ENCODE measurements at places on chromosomes 1 and 21.

DNA sequence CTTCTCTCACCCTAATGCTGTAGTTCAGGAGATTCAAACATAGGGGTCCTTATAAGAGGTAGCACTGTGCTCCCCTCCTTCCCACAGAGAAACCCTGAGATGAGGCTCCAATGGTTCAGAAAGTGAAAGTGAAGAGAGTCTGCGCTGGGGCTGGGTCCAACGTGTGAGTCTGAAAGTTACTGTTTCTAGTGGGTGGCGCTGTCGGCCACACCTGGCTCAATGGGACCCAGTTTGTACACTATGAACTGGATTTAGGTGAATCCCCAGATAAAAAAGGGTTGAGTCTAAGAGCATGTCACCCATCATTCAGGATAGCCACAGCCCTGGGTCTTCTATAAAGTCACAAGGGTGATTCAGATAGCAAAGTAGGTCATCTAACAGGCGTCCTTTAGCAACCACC lies 2.8 kb downstream of the SMCP start:
- no peak for DNase-seq

GRCh38 chr21:28099001-28099705 lies 893.5 kb downstream of the LTN1 start:
- DNase-seq = no peak

- DNase-seq = no peak
Observed at GRCh38 chr1:233032916-233033315, 82.5 kb downstream of the NTPCR start.

DNA sequence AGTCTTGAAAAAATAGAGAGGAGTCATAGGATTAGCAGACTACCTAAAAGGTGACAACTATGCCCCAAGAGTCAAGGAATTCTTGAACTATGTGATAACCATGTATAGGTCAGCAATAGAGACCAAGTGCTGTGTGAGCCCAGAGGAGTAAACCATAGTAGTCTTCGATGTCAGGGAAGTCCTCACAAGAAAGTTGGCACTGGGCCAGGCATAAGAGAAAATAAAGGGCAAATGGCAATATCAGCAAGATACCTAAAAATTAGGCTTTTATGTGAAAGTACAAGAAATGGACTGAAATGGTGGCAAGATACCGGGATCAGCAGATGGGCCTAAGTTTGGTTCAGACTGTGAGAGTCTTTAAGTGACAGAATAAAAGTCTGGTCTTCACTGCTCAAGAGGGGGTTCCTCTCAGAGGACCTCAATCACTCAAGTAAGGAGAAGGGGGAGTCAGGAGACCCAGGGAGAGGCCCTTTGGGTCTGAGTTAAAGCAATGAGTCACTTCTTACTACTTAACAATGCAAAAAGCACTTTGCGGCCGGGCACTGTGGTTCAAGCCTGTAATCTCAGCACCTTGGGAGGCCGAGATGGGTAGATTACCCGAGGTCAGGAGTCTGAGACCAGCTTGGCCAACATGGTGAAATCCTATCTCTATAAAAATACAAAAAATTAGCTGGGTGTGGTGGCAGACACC lies 95.0 kb downstream of the TEX35 start:
- no peak for DNase-seq

DNA sequence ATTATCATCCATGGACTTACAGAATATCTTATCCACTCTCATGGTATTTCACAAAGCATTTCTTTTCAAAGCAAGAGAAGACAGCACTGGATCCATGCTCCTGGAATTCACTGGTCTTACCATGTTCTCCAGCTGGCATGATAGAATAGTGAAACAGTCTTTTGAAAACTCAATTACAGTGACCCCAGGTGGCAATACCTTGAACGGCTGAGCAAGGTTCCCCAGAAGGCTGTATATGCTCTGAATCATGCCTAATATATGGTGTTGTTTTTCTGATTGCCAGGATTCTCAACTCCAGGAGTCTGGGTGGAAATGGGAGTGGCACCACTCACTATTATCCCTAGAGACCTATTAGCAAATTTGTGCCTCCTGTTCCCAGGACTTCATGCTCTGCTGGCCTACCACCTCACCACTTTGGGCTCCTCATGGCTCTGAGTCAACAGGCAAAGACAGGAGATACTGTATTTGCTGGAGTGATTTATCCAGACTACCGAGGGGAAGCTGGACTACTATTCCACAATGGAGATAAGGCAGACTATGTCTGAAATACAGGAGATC lies 87.6 kb downstream of the CATSPERE start:
- no peak for DNase-seq

DNA sequence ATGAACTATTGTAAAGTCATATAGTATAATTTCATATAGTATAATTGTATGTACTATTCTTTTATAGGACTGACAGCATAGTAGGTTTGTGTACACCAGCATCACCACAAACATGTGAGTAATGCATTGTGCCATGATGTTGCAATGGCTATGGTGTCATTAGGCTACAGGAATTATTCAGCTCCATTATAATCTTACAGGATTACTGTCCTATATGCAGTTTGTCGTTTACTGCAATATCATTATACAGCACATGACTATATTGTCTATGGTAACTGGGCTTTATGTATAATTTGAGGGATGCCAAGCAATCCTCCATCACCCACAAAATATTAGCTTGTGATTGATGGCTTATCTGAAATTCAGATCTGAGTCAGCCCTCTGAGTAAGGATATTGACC lies 54.2 kb upstream of the PBX1 start:
- DNase-seq = no peak

- DNase-seq = no peak
Observed at GRCh38 chr1:209256766-209257350, 326.7 kb upstream of the CAMK1G start.

GRCh38 chr1:239337799-239338430 lies 48.5 kb upstream of the CHRM3 start:
- no peak for DNase-seq

- DNase-seq = no peak
Observed at GRCh38 chr1:60697204-60697994, 385.0 kb upstream of the NFIA start.

DNA sequence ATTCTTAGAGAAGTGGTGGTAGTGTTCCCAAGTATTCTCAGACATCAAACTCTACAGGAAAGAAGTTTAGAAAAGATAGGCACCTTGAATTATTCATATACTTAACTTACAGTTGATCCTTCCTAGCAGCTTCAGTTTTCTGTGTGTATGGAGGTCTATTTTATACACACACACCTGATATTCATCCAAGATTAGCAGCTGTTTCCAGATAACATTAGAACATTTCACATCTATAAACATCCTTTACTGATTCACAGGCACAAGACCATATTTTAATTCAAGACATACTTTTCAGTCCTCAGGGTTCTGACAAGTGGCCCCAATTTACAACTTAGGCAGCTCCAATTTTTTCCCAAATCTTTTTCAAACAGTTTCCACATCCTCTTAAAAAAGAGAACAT lies 287.8 kb upstream of the USP25 start:
- DNase-seq = no peak

GRCh38 chr1:87812871-87813577 lies 484.3 kb downstream of the LMO4 start:
- DNase-seq = no peak

DNA sequence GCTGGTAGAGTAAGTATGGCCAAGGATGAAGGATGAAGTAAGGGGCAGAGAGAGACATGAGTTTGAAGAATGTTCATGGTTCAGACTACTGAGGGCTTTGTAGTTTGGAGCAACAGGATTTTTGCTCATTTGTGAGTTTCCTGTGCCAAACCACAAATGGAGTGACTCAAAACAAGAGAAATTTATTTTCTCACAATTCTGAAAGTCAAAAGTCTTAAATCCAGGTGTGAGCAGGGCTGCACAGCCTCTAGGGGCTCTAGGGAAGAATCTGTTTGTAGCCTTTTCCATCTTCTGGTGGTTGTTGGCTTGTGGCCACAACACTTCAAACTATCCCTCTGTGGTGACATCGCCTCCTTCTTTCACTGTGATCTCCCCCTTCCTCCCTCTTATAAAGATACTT lies 58.9 kb downstream of the RHOU start:
- no peak for DNase-seq

DNA sequence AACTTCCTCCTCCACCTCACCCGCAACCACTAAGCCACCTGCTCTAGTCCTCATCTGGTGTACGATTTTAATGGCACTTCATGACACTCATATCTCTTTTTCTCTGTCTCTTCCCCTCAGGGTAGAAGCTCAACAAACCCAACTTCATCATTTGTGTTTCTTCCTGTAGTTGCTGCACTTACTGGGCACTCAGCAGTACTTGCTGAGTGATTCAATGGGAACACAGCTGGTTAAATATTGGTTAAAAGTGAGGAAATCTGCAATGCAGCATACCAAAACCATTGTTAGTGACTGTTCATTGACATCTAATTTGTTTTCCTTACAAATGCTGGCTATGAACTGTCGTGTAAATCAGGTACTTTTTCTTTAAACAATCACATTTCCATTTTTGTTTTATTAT lies 541.1 kb upstream of the PRMT6 start:
- no peak for DNase-seq

DNA sequence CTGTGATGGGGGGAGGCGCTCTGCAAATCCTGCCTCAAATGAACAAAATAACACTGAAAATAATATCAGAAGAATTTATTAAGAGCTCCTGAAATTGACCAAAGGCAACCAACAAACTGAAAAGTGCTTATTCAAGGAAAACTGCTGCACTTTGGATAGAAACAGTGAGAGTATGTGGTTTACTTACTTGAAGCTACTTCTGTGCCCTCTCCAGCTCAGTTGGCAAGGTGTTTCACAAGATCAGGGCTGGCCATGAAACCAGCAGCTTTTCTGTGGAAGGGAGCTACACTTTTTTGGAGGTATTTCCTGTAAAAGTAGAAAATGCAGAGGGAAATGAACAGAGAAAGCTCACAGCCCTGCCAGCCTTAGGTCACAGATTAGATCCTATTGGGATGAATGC lies 310.0 kb upstream of the SPAG17 start:
- no peak for DNase-seq

GRCh38 chr1:160748878-160749269 lies 9.8 kb downstream of the SLAMF7 start:
- no peak for DNase-seq

Measured in frontal cortex (tissue), 4 donors.